NB4 (cell line): ENCODE measurements at places on chromosomes 6 and 20.

DNA sequence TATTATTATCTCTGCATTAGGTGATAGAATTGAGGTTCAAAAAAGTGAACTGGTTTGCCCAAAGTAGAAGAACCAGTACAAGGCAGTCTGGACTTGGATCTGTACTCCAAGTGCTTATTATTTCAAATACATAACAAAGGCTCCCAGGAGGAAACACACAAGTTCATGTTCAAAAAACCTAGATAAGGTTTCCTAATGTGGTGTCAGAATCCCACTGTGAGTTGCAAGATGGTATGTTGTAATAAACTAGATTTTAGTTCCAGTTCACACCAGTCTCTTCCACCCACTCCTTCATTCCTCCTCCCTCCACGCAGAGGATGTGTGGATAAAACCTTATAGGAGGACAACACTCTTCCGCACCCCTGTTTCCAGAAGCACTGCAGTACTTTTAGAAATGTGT, 42.8 kb downstream of the KIAA0319 start:
- peak; percentile 9 for DNase-seq

- DNase-seq, result peak; percentile 6
Observed at GRCh38 chr20:22716821-22717351, 132.5 kb upstream of the FOXA2 start.

DNA sequence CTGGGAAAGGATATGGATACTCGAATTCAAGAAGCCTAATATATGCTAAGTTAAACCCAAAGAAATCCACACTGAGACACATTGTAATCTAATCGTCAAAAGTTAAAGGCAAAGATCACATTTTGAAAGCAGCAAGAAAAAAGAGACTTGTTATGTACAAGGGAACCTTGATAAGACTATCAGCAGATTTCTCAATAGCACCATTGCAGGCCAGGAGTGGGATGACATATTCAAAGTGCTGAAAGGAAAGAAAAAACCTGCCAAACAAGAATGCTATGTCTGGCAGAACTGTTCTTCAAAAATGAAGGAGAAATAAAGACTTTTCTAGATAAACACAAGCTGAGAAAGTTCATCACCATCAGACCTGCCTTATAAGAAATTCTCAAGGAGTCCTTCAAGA, 75.2 kb downstream of the COL21A1 start:
- no peak for DNase-seq

- no peak for DNase-seq
Observed at GRCh38 chr20:57539889-57540288, 14.9 kb upstream of the CTCFL start.

GRCh38 chr6:108102965-108103364, 28.4 kb upstream of the OSTM1 start:
- peak; percentile 36 for DNase-seq
